ENCODE measurements at places on chromosomes 3 and 15.

DNA sequence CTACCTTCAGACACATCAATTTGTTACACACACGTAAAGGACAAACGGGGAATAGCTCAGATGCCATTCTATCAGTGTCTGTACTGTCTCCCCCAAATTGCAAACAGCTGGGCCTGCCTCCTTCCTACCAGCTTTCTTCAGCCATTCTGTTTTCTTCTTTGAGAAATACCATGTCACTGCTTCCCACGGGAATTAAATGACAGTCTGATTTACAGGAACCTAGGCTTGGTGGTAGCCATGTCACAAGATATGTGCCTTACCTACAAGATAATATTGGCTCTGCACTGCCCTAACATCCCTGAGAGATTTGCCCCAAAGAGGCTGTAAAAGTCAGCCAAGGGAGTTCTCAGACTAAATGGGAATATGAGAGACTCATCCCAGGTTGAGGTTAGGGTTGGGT lies 308.3 kb downstream of the LRTM1 start:
- DNase-seq: peak; percentile 17

GRCh38 chr3:113804661-113805060 lies 33.9 kb upstream of the GRAMD1C start:
- DNase-seq: no peak

DNA sequence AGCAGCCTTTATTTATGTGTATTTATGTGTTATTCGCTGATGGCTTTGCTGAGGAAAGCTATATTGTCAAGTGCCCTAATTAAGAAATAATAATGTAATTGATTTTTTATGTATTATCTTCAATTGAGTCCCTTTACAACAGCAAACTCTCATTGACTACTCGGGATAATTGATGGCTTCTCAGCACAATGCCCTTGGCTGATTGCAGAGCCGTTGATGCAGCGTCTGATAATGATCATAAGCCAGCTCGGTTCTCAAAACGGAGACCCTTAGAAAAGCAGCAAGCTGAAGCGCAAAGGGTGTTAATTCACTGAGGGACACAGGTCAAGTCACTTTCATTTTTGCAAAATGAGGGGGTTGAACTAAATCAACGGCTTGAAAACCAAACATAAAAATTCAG lies 357.1 kb upstream of the KCNH8 start:
- DNase-seq: no peak

GRCh38 chr3:141708367-141708766 lies 29.7 kb upstream of the RNF7 start:
- DNase-seq: peak; percentile 48

- DNase-seq: peak; percentile 48
These were observed 22.1 kb upstream of the HEG1 start for GRCh38 chr3:125077864-125078263.

DNA sequence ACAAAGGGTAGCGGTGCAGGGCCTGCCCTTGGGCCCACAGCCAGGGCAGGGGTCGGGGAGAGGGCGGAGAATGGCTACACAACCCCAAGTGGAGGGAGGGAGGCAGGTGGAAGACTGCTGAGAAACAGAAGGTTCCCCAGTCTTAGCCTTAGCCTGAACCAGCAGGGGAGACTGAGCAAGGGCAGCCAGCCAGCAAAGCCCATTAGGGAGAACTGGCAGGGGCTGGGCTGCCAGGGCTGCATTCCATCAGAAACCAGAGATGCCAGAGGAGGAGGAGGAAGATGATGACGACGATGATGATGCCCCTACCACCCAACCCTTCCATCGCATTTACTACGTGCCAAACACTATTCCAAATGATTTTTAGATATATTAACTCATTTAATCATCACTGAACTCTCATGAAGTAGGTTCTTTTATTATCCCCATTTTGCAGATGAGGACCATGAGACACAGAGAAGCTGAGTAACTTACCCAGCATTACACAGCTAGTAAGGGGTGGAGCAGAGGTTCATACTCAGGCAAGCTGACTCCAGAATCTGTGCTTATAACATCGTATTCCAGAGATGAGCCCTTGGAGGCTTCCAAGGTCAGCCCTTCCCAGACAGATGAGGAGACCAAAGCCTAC lies 8.7 kb downstream of the SEMA7A start:
- no peak for DNase-seq

DNA sequence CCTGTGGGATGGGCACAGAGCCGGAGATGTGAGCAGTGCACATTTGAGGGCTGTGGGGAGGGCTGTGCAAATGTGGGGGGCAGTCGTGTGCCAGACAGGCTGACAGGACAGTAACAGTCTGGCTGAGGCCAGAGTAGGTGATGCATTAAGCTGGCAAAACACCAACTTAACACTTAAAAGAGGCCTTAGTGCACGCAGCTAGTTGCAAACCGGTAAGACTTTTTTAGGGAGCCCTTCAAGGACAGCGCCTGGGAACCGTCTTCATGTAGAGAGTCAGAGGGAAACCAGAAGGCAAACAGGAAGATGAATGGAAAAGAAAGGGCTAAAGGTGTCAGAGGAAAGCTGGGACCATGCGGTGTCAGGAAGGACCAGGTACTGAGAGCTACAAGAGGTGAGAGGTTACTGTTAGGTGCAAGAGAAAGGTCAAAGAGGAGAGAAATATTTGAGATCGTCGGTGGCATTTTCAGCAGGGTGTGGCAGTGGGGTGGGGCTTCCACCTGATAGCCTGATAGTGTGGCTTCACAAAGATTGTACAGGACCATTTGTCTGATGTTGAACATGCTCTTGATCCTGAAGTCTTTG lies 30.0 kb upstream of the CHD2 start:
- DNase-seq: peak; percentile 27

DNA sequence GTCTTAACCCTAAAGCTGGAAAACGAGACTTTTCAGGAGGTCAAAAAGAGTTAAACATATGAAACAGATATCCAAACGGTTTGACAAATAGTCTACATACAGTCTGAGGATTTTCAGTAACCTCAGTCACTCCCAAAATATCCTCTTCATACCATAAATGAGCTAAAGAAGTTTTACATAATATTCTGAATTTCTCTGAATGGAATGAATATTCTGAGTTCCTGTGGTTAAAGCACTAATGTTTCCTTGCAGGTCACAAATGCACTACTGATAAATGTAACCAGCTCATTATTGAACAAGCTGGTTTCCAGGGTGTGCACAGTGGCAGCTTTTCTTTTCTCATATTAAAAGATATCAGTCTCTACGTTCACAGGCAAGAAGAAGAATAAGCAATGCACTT lies 137.4 kb upstream of the POU1F1 start:
- DNase-seq: no peak

DNA sequence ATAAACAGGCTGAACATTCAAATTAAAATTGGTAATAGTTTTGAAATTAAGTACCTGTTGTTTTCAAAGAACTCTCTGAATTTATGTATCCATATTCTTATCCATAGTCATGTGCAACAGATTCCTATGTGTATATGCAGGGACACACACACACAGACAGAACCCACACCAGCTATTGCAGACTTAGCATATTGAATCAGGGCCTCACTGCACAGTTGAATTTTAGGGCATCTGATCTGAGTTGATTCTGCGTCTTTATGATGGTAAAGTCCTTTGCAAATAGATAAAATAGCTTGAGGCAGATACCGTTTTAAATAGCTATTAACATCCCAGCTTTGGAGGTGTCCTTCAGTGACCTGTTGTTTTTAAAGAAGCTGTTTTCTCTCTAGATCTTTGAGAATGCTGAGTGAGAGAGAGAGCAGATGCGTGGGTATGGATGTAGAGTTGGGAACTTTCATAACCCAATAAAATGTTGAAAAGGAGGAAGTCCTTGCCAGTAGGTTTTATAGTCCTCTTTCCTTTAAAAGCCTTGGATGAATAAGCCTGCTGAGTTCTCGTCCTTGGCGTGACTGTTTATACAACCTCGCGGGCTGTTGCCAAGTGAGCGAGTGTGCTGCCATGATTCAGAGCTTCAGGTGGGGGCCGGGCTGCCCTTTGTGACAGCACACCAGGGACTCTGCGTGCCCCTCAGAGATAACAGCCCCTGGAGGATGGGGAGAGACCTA lies 18.3 kb downstream of the MYZAP start:
- no peak for DNase-seq

- no peak for DNase-seq
These were observed 13.3 kb upstream of the TMF1 start for GRCh38 chr3:69065318-69065964.

All from osteocyte (in vitro differentiated cells).